ENCODE measurements at places on chromosomes 12 and 14.
A peak's percentile ranks its signal among the peaks of the same experiment; 100 is the strongest.

- DNase-seq = no peak
These were observed 23.8 kb upstream of the CISTR start for GRCh38 chr12:53775478-53776145.

GRCh38 chr12:1533602-1534304, 60.6 kb downstream of the FBXL14 start:
- DNase-seq = peak; percentile 67

GRCh38 chr12:104669089-104669721, 212.5 kb downstream of the CHST11 start:
- no peak for DNase-seq

DNA sequence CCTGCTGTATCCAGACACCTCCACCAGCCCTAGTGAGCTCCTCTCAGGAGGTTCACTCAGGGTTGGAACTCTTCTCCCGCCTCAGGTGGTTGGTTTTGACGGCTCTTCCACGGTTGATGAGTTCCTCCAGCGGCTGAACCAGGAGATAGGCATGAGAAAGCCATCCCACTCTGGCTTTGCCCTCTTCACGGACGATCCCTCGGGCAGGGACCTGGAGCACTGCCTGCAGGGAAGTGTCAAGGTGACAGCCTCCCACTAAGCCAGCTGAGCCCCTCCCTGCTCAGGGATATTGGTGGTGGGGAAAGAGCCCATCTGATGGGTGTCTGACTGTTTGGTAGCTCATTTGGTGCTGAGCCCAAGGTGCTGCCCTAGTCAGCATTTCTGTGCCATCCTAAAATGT, 20.4 kb downstream of the PIGH start:
- no peak for DNase-seq

DNA sequence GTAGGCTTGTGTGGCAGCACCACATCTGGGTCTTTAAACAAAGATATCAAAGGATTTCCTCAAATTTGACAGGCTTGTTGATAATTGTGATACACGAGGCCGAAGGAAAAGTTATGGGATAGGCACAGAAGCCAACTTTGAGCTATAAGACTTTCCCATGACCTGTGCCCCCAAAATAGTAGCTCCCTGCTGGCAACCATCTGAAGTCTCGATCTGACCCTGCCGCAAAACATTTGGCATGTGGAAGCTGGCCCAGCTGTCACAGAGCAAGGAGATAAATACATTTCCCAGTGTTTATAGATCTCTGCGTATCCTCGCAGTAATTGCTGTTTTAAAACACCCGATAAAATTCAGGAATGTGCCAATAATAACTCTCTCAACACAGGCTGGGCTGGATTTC, 26.4 kb upstream of the RGS6 start:
- DNase-seq = no peak

DNA sequence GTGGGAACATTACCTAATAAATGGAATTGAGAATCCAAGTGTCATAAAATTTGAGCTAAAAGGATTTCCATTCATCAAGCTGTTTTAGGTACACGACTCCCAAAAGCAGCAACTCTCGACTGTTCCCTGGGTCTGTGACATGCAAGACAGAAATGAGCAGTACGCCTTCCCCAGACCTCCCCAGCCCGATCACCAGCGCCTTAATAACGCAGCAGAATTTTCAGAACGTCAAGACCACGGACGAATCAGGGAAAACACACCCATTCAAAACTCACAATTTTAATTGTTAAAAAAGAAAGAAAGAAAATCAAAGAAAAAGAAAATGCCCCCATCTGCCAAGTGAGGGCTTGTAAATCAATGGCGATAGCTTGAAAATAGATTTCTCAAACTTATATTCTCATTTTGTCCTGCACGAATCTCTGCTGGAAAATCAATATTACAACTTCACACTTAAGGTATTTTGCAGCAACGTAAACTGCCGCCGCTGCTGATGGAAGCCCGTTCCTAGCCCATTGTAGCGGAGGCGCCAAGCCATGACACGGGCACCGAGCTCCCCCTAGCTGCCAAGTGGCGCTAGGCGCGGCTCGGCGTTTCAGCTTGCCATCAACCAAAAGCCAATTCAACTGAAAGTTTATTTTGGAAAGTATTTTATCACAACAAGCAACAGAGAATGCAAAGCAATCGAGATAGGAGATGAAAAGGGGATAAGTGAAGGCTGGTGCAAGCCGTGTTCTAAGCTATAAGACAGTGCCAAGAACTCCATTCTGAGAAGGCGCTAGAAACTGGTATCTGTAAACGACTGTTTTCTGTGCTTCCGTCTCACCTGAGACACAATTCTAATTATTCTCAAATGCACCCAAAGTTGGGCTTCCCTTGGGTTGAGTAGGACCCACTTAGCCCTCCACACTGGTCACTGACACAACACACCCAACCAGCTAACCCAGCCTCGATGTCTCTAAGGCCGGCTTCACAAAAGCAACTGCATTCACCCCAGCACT, 5.5 kb downstream of the BCL11B start:
- DNase-seq = peak; percentile 76

GRCh38 chr14:84584511-84584910, 945.4 kb upstream of the FLRT2 start:
- no peak for DNase-seq

DNA sequence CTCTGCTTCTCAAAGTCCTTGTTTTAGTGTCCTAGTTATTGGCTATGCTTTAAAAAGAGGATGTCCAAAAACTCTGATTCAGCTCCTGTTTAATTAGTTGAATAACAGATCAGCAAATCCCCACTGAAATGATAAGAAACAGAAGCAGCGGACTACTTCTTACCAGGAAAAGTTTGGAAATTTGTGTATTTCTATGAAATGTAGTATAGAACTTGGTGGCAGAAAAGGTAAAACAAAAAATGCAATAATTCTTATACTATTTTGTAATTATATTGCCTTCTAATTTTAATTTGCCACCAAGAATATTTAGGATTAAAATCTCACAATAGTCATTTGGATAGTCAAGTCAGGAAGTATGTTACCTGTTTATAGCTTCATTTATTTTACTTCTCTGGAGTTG, at the start of gene OR2AP1:
Gene OR2AP1, plus strand, starts transcription at position 301 of the 400 bp plus-strand sequence. CDS start 1,947 bp downstream, outside the sequence.
- DNase-seq = no peak

DNA sequence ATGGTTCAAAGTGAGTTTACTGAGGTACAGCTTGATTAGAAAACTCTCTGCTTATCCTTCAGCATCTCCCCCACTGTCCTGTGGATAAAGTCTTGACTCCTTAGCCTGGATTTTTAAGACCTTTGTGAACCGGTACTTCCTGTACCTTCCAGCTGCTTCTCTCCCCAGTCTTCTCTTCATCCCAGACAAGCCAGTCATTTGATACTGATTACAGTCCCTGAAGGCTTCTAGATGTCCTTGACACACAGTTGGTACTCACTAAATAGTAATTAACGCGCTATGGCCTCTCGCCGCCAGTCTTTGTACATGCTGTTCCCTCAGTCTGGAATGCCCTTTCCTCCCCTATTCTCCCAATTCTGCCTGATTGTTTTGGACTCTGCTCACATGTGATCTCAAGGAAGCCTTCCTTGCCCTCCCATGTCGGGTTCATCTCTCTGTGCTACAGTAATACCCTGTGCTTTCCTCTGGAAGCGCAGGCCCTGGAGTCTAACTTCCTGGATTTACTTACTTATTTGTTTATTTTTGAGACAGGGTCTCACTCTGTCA, 50.6 kb upstream of the PTGR2 start:
- DNase-seq = no peak

DNA sequence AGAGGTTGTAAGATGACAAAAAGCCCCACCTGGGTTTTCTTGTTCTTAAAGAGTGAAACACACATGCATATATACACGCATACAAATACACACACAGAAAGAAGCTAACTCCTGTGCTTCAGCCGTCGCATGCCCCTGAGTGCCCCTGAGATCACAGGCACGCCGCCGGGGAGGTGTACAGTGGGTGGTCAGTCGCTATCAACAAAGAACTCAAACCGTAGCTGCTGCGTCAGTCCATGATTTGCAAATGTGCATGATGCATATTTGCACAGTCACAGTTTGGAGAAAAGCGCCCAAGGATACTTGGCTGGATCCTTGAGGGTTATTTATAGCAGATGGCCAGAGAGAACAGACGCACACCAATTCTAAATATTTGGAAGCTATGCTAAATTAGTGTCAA, 206.9 kb downstream of the TMEM132D start:
- DNase-seq = no peak

- no peak for DNase-seq
These were observed 37.9 kb downstream of the PELI2 start for GRCh38 chr14:56156096-56156495.

DNA sequence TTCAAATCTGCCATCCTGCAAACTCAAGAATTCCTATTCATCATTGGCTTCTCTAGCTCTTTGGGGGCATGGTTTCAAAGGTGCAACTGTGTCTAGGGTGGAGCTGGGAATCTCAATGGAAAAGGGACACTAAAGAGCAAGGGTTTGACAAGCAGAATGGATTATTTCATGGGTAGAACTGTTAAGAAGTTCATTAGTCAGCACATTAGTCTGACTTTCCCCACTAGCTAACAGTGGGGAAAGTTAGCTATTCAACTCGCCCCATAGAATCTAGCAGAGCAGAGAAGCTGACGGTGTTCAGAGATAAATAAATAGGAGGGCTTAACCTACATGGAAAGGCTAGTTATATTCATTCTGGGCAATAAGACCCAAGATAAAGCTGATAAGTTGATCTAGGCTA, 153.9 kb downstream of the EMP1 start:
- DNase-seq = no peak

DNA sequence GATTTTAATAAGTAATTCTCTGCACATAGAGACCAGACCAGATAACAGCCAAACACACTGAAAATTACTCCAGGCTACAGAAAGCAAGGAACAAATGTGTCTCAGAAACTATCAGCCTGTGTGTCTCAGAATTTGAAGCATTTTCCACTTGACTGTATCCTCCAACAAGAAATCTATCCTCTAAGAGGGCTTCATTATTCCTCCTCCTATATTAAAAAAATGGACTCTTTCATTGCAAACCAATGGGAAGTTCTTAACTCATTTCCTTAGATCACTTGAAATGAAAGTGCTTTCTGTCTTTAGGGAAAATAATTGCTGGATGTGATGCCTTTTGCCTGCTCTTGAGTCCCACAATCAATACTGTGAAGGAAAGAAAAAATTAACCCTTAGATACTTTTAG, 2.3 kb downstream of the ST8SIA1 start:
- no peak for DNase-seq

DNA sequence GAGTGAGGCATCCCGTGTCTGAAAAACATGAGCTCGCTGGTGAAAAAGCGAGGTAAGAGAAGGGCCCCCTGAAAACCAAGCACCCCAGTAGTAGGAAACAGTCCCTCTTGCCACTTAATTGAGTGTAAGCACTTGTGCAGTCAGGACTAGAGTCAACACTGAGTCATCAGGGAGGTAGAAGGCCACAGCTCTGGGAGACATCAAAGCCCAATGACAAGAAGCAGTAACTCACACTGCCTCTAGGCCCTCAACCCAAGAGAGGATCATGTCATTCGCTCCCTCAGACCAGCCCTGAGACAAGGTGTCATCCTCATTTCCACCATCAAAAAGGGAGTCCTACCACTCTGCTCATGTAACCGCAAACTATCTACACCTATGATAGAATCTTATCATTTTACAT, 17.8 kb downstream of the POMT2 start:
- no peak for DNase-seq

DNA sequence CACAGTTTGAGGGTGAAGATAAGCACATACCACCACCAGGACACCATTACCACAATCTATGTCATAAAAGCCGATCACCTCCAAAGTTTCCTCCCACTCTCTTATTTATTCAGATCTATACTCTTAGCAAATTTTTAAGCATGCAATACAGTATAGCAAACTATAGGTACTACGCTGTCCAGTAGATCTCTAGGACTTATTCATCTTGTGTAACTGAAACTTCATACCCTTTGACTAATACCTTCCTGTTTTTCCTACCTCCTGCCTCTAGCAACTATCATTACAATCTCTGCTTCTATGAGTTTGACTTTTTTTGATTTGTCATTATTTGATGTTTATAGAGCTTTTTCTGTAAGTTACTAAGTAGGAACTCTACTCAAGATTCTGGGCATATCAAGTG, 84.5 kb upstream of the MANSC4 start:
- DNase-seq = peak; percentile 46

DNA sequence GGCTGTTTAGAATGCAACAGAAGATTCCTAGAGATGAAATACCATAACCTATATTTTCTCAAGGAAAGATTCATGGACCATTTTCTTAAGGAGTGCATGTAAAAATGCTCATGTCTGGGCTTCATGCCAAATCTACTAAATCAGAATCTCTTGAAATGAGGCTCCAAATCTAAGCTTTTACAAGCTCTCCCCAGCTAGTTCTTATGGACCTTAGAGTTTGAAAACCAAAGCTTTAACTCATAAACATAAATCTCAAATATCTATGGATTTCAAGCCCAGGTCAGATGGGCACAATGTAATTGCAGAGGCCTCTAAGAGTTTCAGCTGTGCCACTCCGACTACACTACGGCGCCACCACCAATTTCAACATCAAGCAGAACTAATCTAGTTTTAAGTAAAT, 117.3 kb upstream of the CAND1 start:
- DNase-seq = no peak

DNA sequence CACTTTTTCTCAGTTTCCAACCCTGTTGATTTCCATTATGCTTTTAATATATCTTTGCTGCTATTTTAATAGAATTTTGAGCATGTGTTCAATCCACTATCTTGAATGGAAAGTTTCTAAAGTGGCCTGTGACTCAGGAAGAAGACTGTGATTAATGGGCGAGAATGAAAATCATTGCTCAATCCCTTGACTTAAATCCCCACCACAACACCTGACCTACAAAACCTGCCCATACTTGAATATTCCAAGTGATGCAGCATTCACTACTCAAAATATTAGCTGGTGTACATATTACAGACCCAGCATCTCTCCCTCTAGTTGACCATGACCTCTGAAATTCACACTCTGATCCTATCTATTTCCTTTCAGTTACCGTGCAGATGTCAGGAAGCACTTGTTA, 1.3 kb upstream of the OAS3 start:
- DNase-seq = peak; percentile 11

DNA sequence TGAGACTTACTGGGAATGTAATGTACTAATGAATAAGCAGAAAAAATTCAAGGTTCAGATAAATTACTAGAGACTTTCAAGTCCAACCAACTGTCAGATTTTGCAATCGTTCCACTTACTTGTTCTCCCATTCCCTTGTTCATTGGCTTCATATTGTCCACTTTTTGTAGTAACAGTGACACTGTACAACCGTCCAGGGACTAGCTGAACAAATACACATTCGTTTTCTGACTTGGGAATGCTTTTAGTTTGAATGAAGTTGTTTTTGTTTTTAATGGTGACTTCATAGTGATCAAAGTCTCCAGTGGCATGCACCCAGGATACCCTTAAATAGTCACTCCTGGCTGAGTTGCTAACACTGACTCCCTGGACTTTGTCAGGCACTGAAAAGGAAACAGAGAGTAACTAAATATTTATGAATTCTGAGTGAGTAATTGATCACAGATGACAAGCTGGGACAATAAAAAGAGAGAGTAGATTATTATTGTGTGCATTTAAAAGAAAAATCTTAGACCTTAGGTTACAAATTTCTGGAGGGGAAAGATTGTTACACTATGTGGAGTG, 65.4 kb downstream of the PTPRB start:
- DNase-seq = no peak

GRCh38 chr14:104968541-104969401, 9.4 kb downstream of the AHNAK2 start:
- DNase-seq = peak; percentile 2

GRCh38 chr12:116620492-116621191, 61.5 kb downstream of the MAP1LC3B2 start:
- DNase-seq = no peak

Data from OCI-M1 (cell line).